Cardiac septum (tissue), 1 donor: ENCODE measurements at places on chromosomes 11 and 22. TPM values are rescaled to one million over a fixed set of nuclear protein-coding genes. Genes with fewer than 3 reads are reported as not detected.

Gene MUC2
- 0.03 TPM for total RNA-seq

Gene PIWIL4
- total RNA-seq: 1.8 TPM

Gene ABCC8
- 3.9 TPM for total RNA-seq

Gene LBHD1
- total RNA-seq: 2.4 TPM

Gene KRTAP5-1
- not detected for total RNA-seq

- DNase-seq: no peak
Observed at GRCh38 chr11:92869716-92870115, 99.7 kb upstream of the MTNR1B start.

DNA sequence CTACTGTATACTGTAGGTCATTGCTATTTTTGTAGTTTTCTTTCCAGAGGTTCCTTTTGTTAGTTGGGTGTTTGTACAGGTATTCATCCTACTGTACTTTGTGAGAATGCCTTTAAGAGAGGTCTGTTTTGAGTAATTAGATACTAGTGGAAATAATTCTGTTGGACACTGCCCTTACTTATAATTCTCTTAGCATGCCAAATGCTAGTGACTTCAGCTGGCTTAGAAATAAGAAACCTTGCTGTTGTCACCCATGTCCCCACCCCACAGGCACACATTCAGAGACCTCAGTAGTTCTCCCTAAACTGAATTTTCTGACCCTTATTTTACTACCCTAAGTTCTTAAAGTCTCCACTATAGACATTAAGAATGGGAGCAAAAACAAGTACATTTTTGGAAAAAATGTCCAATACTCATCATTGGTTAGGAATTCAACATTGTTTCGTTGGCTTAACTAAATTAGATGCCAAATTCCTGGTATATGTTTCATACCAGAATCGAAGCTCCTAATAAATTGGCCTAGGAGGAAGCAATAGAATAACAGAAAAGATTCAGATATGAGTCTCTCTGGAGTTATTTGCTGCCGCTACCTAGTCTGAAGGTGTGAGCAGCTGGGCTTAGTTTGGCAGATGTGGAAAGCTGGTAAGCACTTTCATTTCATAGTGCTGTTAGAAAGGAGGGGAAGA lies 28.4 kb downstream of the ZNF143 start:
- no peak for DNase-seq

- DNase-seq: no peak
Observed at GRCh38 chr11:19817265-19817851, 104.7 kb downstream of the NAV2 start.

DNA sequence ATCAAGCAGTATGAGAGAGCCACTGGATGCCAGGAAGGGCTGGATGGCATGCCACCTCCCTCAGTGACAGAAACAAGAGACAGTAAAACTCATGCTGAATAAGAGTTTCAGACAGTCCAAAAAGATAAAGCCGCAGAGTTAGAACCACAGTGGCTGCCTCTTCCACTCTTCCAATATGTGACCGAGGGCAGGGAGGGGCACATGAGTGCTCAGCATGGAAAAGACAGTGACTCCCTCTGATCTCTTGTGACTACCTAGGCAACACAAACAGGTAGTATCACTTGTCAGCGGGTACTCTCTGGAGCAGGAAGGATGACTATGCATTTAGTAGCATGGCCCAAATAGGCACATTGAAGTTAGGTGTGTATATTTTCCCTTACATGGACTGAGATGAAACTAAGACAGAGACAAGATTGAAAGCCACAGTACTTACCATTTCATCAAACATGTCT lies 295.4 kb downstream of the CADM1 start:
- DNase-seq: no peak

DNA sequence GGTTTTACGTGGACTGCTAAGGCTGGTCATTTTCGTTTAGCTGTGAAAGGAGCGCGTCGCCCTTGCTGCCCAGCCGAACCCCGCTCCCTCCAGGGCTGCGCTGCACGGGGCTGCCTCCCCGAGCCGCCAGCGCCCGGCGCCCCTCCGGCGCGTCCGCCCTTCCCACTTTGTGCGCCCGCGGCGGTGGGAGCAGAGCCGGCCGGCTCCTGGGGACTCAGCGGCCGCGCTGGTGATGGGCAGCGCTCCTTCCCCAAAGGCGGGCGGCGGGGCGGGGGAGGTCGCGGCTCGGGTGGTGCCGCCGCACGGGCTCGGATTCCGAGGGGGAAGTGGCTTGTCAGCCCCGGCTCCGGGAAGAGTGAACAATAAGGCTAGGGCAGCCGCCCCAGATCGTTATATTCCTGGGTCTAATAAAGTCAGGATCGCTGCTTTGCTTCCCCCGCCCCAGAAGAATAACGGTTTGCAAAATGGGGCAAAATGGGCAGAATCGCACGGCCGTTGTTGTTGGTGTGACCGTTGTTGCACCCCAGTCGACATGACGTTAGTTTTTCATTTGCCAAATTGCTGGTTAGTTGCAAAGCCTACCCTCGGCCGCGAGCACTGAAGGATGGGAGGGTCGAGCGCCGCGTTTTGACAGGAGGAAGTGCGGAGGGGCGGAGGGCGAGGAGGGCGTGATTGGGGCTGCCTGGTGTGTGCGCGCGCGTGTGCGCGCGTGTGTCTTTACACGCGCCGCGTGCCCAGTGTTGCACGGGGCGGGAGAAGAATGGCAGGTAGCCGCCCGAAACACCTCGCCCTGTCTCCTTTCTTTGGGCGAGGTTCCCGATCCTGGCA lies 745 bp downstream of the NCAM1 start:
- DNase-seq: no peak

- DNase-seq: no peak
Observed at GRCh38 chr22:33962409-33962808, 42.1 kb upstream of the LARGE1 start.

GRCh38 chr11:111097191-111097590 lies 148.3 kb upstream of the POU2AF2 start:
- DNase-seq: no peak

DNA sequence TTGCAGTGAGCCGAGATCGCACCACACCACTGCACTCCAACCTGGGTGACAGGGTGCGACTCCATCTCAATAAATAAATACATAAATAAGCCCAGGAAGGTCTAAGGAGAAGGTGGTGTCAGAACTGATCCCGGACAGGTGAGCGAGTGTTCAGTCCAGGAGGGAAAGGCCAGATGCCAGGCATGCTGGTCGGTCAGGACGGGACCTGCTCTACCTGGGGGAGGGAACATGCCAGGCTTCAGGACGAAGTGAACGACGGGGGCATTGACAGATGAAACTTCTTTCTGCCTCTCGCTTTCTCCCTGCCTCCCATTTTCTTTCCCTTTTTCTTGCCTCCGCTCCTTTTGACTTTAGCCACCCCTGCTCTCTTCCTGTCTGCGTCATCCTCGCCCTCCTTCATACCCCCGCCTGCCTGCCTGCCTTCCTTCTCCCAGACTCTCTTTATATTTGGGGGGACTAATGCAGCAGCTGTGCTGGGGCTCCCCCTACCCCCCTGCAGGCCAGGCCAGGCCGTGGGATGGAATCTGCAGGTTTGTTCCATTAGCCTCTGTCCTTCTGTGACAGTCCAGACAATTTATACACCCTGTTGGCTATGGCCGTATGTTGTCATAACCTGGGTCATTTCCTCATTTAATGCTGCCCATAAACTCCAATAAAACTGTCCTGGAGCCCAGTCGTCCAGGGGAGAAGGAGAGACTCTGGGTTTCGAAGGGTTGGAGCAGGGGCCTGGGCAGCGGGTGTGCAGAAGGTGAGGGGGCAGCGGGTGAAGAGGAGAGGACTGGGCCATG lies 209.2 kb upstream of the TBCEL start:
- no peak for DNase-seq

- DNase-seq: peak; percentile 26
Observed at GRCh38 chr11:69508974-69509373, 27.5 kb downstream of the LINC01488 start.

- DNase-seq: no peak
Observed at GRCh38 chr11:46438211-46438610, 46.6 kb upstream of the CHRM4 start.

GRCh38 chr11:74687237-74688023 lies 43.8 kb downstream of the CHRDL2 start:
- peak; percentile 9 for DNase-seq

DNA sequence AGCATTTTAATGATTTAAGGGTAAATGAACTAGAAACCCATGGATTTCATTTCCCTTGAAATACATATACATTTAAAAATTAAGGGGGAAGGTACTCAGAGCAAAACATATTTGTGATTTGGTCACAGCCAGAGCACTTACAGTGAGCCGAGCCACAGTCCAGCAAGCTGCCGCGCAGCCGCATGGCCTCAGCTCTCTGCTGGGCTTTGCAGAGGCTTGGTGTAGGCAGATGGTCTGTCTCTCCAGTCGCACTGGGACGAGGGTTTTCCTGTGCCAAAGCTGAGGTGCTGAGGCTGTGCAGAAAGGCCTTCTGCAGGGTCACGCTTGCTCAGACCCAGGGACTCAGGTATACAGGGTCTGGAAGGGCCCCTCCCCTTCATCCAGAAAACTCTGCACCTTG lies 367.3 kb downstream of the OPCML start:
- DNase-seq: no peak

DNA sequence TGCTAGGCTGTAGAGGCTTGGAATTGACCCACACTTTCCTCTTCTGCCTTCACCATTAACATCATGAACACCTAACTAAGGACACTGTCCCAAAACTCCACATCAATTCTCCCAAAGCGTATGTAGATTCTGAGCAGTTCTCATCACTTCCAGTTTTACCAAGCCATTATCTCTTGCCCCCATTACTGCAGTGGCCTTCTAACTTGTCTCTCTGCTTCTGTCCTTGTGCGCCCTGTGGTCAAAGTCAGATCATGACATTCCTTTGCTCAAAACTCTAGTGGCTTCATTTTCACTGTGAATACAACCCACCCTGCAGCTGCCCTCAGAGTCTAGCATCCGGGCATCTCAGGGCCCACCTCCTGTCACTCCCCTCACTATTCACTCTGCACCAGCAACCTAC lies 13.1 kb upstream of the TOP3B start:
- no peak for DNase-seq

GRCh38 chr11:118679483-118679882 lies at the start of gene TREH:
Gene TREH (minus strand): TSS chr11:118679650. CDS start chr11:118679627, 23 bp downstream.
- peak; percentile 10 for DNase-seq

DNA sequence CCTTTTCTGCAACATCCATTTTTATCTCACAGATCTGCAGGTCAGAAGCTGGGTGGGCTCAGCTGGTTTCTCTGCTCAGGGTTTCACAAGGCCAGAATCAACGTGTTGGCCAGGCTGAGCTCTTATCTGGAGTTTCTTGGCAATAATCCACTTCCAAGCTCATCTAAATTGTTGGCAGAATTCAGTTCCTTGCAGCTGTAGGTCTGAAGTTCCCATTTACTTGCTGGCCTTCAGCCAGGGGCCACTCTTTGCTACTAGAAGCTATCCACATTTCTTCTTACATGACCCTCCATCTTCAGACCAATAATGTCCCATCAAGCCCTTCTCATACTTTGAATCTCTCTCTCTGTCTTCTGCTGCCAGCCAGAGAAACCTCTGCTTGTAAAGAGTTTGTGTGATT lies 103.5 kb downstream of the WNT11 start:
- no peak for DNase-seq

DNA sequence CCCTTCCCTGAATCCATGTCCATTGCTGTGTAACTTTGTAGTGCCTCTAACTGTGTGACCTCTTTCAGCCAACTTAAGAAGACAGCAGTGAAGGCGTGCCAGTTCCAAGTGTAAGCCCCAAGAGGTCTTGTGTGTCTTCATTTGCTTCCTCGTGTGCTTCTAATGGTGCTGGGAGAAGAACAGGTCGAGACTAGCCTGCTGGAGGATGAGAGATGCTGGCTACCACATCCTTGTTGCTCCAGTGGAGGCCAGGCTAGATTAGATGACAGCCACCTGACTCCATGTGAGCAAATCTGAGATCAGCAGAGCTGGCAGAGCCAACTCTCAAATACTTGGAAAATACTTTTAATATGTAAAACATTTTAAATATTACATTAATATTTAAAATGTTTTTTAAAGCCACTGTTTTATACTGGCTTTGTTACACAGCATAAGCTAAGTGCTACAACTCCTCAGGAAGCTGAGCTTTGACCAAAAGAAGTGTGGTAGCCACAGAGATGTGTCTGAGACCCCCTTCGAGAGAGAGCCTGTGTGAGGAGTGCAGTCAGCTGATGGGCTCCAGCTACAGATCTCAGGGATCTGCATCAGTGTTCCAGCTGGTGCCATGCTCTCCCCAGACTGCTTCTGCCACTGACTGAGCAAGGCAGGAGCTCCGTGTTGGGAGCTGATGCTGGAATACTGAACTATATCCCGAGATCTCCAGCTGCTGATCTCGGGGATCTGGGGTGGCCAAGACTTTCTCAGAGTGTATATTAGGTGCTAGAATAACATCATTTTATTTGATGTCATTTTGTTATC lies 8.9 kb downstream of the KCNJ11 start:
- DNase-seq: no peak

DNA sequence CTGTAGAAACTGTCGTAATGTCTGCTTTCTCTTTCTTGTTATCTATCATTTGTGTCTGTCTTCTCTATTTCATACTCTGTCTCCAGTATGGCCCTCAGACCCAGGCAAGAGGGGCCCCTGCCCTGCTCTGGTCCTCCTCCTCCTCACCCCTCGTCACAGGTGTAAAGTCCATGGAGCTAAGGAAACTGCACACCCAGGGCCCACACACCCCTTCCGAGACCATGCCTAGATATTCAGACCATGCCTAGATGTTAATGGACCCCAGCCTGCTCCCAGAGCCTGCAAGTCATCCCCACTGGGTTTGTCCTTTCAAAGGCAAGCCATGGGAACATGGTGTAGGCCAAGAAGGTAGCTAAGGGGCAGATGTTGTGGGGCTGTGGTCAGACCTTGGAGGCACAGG lies 24.1 kb upstream of the ANO1 start:
- DNase-seq: no peak

DNA sequence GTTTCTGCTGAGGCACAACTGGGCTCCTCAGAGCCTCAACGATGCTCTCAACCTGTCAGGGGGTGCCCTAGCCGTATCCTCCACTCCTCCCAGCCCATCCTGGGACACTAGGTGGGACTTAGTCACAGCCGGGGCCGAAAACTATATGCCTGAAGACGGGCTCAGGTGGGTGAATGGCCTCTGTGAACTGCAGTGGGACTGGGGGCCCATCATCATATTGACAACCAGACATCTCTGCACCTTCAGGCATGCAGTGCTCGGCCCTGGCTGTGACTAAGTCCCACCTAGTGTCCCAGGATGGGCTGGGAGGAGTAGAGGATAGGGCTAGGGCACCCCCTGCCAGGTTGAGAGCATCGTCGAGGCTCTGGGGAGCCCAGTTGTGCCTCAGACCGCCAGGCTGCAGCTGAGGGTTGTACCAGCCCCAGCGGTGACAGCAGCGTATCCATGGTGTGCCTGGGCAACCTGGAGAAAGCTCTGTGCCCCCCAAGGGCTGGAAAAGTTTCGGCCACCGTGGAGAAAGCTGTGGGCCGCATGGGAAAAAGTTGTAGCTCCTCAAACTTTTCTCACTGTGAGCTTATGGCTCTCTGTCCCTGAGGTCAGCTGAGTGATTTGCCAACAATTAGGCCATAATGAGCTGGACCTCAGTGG lies 88.9 kb downstream of the RRM1 start:
- peak; percentile 57 for DNase-seq
